ENCODE measurements at places on chromosomes 5 and 9. TPM values are rescaled to one million over a fixed set of nuclear protein-coding genes. Genes with fewer than 3 reads are reported as not detected.

The C1QTNF2 gene
- total RNA-seq, result 1.4 TPM

The CSF2 gene
- total RNA-seq, result not detected

The DENND1A gene
- total RNA-seq, result 12.2 TPM

The SPATA31D4 gene
- total RNA-seq, result not detected

The SPAG8 gene
- 3.4 TPM for total RNA-seq

The PCDHGA6 gene
- 5.6 TPM for total RNA-seq

The TAF11L10 gene
- total RNA-seq, result not detected

The PCDHGA5 gene
- 4.9 TPM for total RNA-seq

DNA sequence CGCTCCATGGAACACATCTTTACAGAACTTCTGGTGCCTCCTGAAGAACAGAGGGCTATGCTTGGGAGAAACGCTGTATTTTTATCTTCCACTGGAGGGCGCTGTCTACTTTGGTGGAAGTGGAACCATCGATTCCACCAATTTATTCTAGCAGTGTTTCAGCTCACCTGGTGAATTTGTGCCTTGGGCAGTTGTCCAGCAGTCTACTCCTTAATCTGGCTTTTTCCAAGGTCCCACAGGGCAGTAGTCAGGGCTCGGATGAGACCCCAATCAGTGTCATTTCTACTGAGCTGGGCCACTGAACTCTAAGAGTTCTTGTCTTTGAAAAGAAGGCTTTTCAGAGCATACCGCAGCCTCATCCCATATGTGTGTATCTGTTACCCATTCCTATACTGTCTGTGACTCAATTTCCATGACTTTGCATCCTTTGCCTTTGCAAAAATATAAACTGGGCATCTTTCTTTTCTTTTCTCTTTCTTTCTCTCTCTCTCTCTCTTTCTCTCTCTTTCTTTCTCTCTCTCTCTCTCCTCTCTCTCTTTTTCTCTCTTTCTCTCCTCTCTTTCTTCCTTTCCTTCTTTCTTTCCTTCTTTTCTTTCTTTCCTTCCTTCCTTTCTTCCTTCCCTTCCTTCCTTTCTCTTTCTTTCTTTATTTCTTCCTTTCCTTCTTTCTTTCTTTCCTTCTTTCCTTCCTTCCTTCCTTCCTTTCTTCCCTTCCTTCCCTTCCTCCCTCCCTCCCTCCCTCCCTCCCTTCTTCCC lies 138.4 kb upstream of the ZNF618 start:
- no peak overlapping the region for H3K27ac ChIP-seq
- H3K36me3 ChIP-seq, result no peaks in the 10 kb centered on the region
- DNase-seq, result no peak
- H3K27me3 ChIP-seq, result peaks cover 45% of the 10 kb centered on the region
- no peak overlapping the region for H3K4me3 ChIP-seq
- H3K4me1 ChIP-seq, result no peaks in the 10 kb centered on the region

DNA sequence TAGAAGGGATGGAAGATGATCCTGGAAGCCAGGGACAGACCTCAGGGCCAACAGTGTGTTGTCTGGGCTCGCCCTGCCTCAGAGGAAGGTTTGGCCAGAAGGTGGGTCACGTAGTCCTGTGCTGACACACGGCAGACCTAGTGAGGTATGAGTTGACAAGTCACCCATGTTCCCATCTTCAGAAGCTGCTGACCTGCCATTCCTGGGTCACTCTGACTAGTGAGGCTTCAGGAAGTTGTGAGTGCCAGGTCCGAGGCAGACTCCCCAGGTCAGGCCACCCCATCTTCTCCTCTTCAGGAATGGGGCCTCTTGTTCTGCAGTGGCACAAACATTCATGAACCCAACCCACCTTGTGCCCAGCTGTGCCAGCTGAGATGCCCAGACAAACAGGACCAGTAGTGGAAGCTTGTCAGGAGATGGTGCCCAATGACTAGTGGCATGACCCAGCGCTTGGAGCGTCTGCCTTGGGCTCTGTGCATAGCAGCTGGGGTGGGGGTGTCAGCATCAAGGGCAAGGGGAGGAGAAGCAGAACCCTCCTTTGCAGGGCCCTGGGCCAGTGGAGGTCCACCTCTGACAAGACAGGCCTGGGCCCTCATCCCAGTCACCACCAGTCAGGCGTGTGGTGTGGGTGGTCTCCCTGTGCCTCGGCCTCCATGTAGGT lies 16.8 kb upstream of the ANGPTL2 start:
- H3K36me3 ChIP-seq, result no peaks in the 10 kb centered on the region
- no peak overlapping the region for H3K27ac ChIP-seq
- no peak for DNase-seq
- no peak overlapping the region for H3K4me3 ChIP-seq
- H3K27me3 ChIP-seq, result no peaks in the 10 kb centered on the region

- no peak overlapping the region for H3K4me3 ChIP-seq
- H3K36me3 ChIP-seq, result no peaks in the 10 kb centered on the region
- no peak overlapping the region for H3K27ac ChIP-seq
- no peak for DNase-seq
Observed at GRCh38 chr5:62762503-62762902, 183.9 kb downstream of the LRRC70 start.

DNA sequence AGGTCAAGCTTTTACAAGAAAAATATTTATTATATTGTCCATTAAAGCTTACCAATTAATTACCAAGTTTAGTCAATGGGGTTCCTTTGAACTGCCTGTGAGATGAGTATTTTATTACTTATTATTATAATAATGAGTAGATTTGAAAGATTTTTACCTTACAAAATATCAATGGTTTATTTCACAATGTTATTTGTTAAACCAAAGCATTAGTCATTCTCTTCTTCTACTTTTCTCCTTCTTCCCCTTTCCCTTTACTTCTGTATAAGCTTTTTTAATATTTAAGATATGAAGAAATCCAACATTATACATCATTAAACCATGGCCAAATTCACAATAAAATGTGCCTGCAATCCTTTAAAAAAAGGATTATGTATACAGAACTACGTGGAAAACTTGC lies 369.5 kb downstream of the ARL15 start:
- H3K27me3 ChIP-seq, result no peaks in the 10 kb centered on the region
- H3K4me3 ChIP-seq, result no peak overlapping the region
- H3K27ac ChIP-seq, result no peak overlapping the region
- no peak for DNase-seq
- H3K4me1 ChIP-seq, result peaks cover 19% of the 10 kb centered on the region

- H3K4me1 ChIP-seq, result peaks cover 68% of the 10 kb centered on the region
- no peaks in the 10 kb centered on the region for H3K27me3 ChIP-seq
- DNase-seq, result no peak
- peak overlapping the region; percentile 68 for H3K27ac ChIP-seq
- H3K36me3 ChIP-seq, result peaks cover 19% of the 10 kb centered on the region
- H3K4me3 ChIP-seq, result no peak overlapping the region
Observed at GRCh38 chr9:120481248-120481647, 98.7 kb downstream of the CDK5RAP2 start.

DNA sequence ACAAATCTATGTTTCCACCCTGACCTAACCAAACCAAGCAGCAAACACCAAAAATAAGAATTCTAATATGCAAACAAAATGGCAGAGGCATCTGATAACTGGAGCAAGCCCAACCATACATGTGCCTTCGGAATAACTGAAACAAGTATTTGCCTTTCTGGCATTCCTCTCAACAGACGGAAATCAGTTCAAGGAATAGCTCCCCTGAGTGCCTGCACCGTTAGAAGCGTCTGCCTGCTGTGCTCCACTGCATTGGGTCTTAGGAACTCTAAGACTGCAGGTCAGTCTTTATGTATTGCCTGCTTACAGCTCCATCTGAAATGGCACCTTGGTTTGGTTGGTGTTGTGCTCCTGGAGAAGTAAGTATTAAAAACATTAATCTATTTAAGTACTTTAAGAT lies 98.5 kb downstream of the MRPS27 start:
- no peak overlapping the region for H3K4me3 ChIP-seq
- DNase-seq, result no peak
- H3K36me3 ChIP-seq, result peaks cover 90% of the 10 kb centered on the region
- no peaks in the 10 kb centered on the region for H3K27me3 ChIP-seq
- H3K4me1 ChIP-seq, result peaks cover 14% of the 10 kb centered on the region

GRCh38 chr9:115262477-115262876 lies 144.5 kb upstream of the TNC start:
- H3K4me1 ChIP-seq, result peaks cover 8% of the 10 kb centered on the region
- H3K27me3 ChIP-seq, result no peaks in the 10 kb centered on the region
- H3K27ac ChIP-seq, result peak overlapping the region; percentile 34

- no peak for DNase-seq
- H3K27me3 ChIP-seq, result no peaks in the 10 kb centered on the region
- peaks cover 33% of the 10 kb centered on the region for H3K4me1 ChIP-seq
- no peak overlapping the region for H3K4me3 ChIP-seq
- no peaks in the 10 kb centered on the region for H3K36me3 ChIP-seq
Observed at GRCh38 chr9:2557693-2558092, 63.9 kb upstream of the VLDLR start.

GRCh38 chr5:163571744-163572143 lies 66.3 kb downstream of the MAT2B start:
- no peaks in the 10 kb centered on the region for H3K36me3 ChIP-seq
- peaks cover 52% of the 10 kb centered on the region for H3K27me3 ChIP-seq
- H3K27ac ChIP-seq, result no peak overlapping the region
- H3K4me3 ChIP-seq, result no peak overlapping the region
- peaks cover 2% of the 10 kb centered on the region for H3K4me1 ChIP-seq

- H3K36me3 ChIP-seq, result no peaks in the 10 kb centered on the region
- no peak for DNase-seq
- H3K27ac ChIP-seq, result peak overlapping the region; percentile 21
- H3K4me3 ChIP-seq, result no peak overlapping the region
- peaks cover 13% of the 10 kb centered on the region for H3K27me3 ChIP-seq
- peaks cover 14% of the 10 kb centered on the region for H3K4me1 ChIP-seq
Observed at GRCh38 chr5:16735101-16736060, 118.6 kb upstream of the RETREG1 start.

- no peaks in the 10 kb centered on the region for H3K27me3 ChIP-seq
- H3K4me1 ChIP-seq, result peaks cover 63% of the 10 kb centered on the region
- H3K36me3 ChIP-seq, result peaks cover 22% of the 10 kb centered on the region
- no peak for DNase-seq
- H3K4me3 ChIP-seq, result no peak overlapping the region
- H3K27ac ChIP-seq, result no peak overlapping the region
Observed at GRCh38 chr5:113115061-113115460, 138.5 kb downstream of the DCP2 start.

DNA sequence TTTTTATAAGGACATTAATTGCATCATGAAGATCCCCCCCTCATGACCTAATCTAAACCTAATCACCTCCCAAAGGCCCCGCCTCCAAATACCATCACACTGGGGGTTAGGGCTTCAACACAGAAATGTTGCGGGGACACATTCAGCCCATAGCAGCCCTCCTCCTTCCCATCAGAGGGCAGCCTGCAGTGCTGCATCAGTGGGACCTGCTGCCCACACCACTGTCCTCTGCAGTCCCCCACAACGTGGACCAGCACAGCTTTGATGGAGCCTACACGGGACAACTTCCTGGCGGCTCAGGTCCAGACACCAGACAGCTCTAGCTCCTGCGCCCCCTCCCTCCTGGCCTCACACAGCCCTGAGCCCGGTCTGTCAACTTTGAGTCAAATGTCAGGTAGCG lies 70.3 kb downstream of the APTX start:
- H3K27ac ChIP-seq, result no peak overlapping the region
- no peaks in the 10 kb centered on the region for H3K36me3 ChIP-seq
- peaks cover 14% of the 10 kb centered on the region for H3K4me1 ChIP-seq
- no peak overlapping the region for H3K4me3 ChIP-seq

DNA sequence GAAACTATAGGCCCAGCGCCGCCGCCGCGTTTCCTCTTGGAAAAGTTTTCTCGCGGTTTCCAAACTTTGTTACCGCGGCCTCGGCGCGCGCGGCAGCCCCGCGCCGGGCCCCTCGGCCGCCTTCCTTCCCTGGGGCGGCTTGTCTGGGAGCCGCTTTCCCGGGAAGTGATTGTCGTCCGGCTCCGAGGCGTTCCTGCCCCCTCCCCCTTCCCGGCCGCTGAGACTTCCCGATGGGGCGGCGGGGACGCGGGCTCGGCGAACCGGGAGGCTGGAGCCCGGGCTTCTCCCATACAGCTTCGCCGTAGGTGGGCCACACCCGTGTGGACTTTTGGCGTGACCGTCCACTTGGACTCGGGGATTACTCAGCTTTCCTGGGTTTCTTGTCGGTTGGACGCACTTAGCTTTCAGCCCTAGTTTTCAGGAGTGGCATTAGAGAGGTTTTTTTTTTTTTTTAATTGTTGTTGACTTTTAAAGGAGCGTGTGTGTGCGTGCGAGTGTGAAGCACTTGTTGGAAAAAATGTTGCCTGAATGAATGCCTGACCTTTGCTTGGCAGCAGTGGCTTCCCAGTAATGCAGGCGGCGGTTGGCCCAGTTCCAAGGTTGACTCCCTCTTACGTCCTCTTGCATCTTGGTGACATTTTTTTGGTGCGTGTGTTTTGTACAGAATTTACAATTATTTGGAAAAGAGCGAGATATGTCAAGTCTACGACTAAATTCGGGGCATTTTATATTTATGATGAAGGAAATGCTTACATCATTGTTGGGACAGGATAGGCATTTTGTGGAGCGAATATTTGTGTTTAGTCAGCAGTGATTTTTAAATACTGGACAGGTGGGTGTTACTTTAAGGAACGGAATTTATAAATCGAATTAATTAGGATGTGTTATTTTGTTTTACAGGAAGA lies 821 bp downstream of the CTNNA1 start:
- H3K4me3 ChIP-seq, result peak overlapping the region; percentile 100
- DNase-seq, result peak; percentile 94

- no peak for DNase-seq
Observed at GRCh38 chr5:151718646-151719045, 31.9 kb upstream of the SPARC start.

DNA sequence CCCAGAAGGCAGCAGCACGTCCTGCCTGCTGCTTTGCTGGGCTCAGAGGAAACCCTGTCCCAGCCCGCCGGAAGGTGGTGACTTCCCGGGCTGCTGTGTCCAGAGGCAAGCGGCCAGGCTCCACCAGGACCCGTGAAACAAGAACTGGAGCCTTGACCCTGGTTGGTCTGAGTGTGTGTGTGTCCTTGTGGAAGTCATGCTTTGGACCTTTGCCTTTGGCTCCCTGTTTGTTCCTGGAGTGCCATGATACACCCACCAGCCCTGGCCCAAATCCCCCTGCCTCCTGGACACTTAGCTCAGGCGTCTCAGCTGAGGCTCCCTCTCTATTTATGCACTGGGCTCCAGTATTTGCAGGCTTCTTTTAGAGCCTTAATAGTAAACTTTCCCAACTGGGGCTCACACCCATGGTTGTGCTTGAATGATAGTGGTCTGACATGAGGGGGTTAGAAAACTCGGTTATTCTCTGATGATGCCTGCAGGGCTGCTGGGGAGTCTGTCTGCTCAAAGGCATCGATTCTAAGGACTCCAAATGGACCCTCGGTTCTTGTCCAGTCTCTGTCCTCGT lies 72.2 kb downstream of the C9orf50 start:
- peak; percentile 62 for DNase-seq
- H3K36me3 ChIP-seq, result no peaks in the 10 kb centered on the region
- H3K4me3 ChIP-seq, result no peak overlapping the region
- H3K4me1 ChIP-seq, result peaks cover 29% of the 10 kb centered on the region
- peak overlapping the region; percentile 82 for H3K27ac ChIP-seq

- no peak overlapping the region for H3K27ac ChIP-seq
- peaks cover 32% of the 10 kb centered on the region for H3K4me1 ChIP-seq
- no peak for DNase-seq
Observed at GRCh38 chr5:151171529-151171928, 13.9 kb upstream of the ANXA6 start.

- no peak overlapping the region for H3K27ac ChIP-seq
- H3K4me1 ChIP-seq, result no peaks in the 10 kb centered on the region
- no peak overlapping the region for H3K4me3 ChIP-seq
- no peaks in the 10 kb centered on the region for H3K27me3 ChIP-seq
- no peak for DNase-seq
Observed at GRCh38 chr9:29793970-29794369, 2220.7 kb upstream of the C9orf72 start.

- no peaks in the 10 kb centered on the region for H3K27me3 ChIP-seq
- H3K4me1 ChIP-seq, result peaks cover 3% of the 10 kb centered on the region
- H3K4me3 ChIP-seq, result no peak overlapping the region
Observed at GRCh38 chr5:10913841-10914240, 152.8 kb upstream of the DAP start.

GRCh38 chr5:92980491-92980890 lies 600.5 kb downstream of the NR2F1-AS1 start:
- no peaks in the 10 kb centered on the region for H3K27me3 ChIP-seq
- no peak overlapping the region for H3K27ac ChIP-seq
- DNase-seq, result no peak

Measured in left ventricle myocardium inferior (tissue), 1 donor.